ENCODE measurements at places on chromosomes 16 and 17. TPM values are rescaled to one million over a fixed set of nuclear protein-coding genes. Genes with fewer than 3 reads are reported as not detected.

DNA sequence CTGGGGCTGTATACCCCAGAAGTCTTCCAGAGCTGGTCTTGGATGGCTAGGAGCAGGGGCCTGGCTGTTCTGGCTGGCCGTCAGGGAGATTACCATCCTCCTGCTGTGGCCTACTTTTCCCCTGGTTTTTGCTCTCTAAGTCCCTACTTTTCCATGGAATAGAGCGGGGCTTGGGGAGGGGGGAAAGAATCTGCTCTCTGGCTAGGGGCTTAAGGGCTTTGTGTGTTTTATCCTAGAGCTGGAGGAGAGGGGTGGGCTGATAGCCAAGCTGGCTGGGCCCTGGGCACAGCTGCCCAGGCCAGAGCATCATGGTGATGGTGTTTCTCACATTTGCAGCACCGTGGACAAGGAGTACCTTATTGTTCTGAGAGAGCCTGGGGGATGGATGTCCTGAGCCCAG is 3.6 kb downstream of the NRN1L start:
- DNase-seq, result no peak

DNA sequence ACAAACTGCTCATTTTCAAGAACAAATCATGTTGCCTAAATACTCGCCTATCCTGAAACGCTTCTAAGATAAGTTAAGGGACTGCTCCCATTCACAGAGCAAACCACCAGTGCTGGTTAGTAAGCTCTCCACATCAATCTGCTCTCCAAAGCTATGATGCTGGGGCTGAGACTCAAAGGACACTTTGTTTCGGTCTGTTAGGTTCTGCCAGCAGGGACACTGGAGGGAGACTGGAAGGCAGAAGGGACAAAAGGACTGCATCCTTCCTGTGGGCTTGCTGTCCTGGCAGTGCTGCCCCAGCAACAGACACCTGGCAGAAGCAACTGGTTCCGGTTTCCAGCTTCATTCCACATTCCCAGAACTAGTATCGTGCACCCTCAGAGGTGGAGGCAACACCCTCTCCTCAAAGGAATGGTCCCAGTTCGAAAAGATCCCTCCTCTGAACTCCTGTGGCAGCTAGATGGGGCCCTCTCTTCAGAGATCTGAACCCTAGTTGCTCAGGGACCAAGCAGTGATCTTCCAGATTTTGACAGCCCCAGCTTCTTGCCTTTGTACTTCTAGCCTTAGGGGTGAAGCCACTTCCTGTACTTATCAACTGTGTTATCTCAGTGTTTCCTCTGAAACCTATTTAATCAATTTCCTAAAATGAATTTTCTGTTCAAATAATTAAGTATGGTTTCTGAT is 73.4 kb upstream of the GSG1L start:
- no peak for DNase-seq

DNA sequence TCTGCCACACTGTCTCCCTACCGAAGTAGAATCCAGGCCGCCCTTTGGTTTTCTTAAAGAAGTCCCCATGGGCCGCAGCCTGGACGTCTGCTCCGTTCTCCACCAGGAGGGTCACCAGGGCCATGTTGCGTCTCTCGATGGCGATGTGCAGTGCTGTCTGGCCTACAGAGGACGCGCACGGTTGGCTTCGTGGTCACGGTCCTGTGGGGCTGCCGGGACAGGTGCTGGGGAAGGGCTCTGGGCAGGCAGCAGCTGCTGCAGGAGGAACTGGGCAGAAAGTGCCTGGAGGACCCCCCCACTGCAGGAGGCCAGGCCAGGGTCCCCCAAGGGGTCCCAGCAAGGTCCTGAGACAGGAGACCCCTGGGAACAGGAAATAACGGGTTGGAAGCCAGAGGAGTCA is 19.0 kb downstream of the TRPV1 start:
- DNase-seq, result no peak

DNA sequence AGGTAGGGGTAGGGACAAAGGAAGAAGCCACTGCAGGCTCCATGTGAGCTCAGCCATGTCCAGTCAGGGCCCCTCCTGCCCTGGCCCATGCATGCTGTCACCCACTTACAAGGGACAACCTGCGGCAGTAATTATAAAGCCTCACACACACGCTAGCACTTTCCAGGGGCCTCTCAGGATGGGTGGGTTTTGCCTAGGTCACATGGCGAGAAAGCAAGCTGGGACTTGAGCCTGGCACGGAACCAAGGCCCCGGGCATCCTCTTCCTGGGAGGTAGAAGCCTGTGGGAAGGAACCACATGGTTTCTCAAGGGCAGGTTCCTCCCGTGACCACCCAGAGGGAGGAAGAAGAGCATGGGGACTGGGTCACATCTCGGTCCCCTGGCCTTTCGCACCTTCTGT is 7.0 kb downstream of the ZNF319 start:
- DNase-seq, result no peak

- no peak for DNase-seq
Measured at GRCh38 chr16:24841291-24841690, 4.5 kb upstream of the SLC5A11 start.

Gene IL32
- 4.2 TPM for total RNA-seq

Gene APPBP2
- 27.0 TPM for total RNA-seq

- DNase-seq, result no peak
Measured at GRCh38 chr17:6843241-6843880, 11.8 kb upstream of the TEKT1 start.

Gene GRAPL
- total RNA-seq, result 1.3 TPM

Gene HAGH
- total RNA-seq, result 161 TPM

Gene NACA2
- total RNA-seq, result not detected

Gene MPP2
- total RNA-seq, result 5.2 TPM

DNA sequence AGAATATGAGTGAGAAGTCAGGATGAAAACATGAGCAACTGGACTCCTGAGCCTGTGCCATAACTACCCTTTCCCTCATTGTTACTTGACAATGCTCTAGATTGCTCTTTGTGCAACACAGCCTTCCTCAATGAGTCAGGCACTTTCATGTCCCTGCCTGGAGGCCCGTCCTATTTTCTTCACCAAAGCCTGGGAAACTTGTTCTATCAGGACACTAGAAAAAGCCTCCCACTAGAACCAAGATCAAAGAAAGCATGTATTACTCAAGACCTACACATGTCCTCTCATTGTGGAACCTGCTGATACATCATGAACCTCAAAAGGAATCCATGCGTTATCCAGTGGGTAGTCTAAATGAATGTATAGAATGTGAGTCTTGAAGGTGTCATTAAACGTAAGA is 624.5 kb downstream of the TOX3 start:
- no peak for DNase-seq

Gene SP6
- 0.63 TPM for total RNA-seq

DNA sequence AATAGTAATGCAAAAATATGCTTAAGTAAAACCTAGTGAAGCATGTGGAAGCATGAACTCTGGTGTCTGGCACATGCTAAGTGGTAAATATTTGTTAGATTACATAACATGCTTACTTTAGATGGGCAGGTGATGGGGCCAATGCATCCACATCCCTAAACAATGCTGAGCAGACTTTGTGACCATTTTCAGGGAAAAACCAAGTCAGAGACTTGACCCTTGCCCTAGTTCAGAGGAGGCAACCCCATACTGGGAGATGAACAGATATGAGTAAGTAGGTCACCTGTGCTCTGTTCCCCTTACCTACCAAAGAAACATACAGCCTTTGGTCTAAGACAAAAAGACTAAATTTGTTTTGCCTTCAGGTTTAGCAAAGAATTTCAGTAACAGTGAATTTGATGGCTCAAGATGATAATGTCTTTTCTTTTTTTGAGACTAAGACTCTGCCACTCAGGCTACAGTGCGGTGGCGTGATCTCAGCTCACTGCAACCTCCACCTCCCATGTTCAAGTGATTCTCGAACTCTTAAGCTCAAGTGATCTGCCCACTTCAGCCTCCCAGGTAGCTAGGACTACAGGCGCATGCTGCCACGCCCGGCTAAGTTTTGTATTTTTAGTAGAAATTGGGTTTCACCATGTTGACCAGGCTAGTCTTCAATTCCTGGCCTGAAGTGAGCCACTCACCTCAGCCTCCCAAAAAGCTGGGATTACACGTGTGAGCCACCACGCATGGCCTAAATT is 91.4 kb downstream of the HIC1 start:
- no peak for DNase-seq

Gene MSLN
- total RNA-seq, result not detected

- no peak for DNase-seq
Measured at GRCh38 chr17:1705004-1705403, 5.2 kb downstream of the TLCD2 start.

Gene NLRC3
- 0.59 TPM for total RNA-seq
